ENCODE measurements at places on chromosomes 3 and 15.

DNA sequence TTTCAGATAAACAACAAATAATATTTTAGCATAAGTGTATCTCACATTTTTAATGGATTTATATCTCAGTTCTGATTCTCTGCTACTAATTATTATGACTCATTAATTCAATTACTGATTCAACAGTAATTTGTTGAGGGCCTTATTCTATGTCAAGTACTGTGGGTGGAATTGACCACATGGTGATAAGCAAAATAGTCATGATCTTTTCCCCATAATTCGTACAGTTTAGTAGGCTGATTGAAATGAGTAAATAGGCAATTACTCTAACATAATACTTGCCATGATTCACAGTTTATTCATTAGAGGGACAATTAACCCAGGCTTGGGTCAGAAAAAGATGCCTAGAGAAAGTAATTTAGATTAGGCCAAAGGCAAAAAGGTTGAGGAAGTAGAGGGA is 60.9 kb upstream of the SLC4A7 start:
- DNase-seq: no peak

DNA sequence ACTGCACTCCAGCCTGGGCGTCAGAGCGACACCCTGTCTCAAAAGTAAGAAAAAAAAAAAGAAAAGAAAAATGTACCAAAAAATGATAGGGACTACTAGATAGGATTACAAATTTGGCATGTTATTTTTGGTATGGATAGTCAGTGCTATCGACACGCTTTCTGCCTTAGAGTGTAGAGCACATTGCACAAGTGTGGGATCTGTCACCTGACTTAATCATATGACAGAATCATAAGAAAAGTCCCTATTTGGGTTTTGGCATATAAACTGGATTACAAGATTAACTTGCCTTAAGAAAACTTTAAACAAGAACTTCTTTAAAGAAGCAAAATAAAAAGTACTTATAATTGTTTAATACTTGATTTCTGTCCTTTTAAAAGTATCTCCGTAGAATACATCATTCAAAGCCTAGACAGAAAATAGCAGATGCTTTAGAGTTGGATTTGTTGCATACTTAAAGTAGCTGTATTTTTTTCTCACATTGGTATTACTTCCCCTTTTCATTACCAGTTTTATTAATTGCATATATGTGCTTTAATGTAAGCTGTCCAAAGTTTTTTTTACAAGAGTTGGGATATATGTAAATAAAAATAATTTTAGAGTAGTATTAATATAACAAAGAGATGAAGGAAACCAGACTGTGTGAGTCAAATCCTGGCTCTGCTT is 7.8 kb downstream of the ATP6V1A start:
- no peak for DNase-seq

DNA sequence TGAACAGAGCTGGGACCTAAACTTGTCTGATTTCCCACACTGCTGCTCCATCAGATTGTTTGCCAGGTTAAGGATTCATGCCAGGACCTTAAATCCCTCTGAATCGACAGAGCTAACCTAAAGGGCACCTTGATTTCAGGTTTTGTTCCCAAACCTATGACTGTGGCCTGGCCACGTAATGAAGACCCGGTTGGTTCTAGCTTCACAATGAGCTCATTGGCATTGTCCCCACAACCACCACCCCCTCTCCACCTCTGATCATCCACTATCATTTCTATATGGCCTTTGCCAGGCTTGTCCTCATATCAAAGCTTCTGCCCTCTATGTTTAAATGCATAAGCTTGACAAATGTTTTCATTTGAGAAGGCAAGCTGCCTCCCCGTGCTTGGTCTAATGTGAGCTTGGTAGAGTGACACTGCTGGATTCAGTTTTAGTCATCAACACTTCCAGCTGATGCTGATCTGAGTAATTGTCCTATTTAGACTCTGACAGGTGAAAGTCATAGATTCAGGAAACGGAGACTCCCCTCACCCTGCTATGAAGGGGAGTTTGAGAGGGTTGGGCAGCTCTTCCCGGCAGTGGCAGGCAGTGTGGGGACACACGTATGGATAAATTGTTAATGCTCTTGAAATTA is 407.1 kb upstream of the CFAP20DC start:
- DNase-seq: no peak

- DNase-seq: no peak
Measured at GRCh38 chr3:82001276-82001923, 240.0 kb upstream of the GBE1 start.

- DNase-seq: no peak
Measured at GRCh38 chr3:153233986-153234385, 72.0 kb downstream of the RAP2B start.

GRCh38 chr15:81346611-81347010 is 22.7 kb upstream of the STARD5 start:
- no peak for DNase-seq

GRCh38 chr3:97954228-97954827 is 17.9 kb downstream of the RIOX2 start:
- no peak for DNase-seq

DNA sequence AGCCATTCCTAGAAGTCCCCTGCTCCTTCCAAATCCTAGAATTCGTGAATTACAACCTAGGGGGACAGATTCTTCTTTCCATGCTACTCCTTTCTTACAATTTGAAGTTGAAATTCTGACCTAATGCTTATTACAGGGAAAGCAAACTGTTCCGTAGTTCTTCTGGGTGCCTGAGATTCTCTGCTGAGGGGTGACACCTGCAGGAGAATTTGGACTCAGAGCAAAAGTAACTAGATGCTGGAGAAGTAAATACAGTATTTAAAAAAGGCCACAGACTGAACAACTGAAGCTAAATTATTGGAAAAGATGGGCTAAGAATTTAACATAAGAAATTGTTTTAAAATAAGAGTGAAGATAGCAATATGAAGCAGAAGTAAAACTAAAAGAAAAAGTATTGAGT is 37.9 kb downstream of the ACAD9 start:
- no peak for DNase-seq

- no peak for DNase-seq
Measured at GRCh38 chr3:65330072-65330471, 642.3 kb upstream of the ADAMTS9 start.

DNA sequence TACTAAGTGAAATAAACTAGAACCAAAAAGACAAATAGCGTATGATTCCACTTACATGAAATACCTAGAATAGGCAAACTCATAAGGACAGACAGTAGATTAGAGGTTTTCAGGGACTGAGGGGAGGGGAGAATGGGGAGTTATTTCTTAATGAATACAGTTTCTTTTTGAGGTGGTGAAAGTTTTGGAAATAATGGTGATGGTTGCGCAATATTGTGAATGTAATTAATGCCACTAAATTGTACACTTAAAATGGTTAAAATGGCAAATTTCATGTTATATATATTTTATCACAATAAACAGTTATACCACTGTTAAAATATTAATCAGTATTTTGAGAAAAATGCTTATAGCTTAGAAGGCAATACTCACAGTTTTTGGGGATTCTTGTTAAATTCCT is 11.0 kb downstream of the UBE2E1 start:
- no peak for DNase-seq

DNA sequence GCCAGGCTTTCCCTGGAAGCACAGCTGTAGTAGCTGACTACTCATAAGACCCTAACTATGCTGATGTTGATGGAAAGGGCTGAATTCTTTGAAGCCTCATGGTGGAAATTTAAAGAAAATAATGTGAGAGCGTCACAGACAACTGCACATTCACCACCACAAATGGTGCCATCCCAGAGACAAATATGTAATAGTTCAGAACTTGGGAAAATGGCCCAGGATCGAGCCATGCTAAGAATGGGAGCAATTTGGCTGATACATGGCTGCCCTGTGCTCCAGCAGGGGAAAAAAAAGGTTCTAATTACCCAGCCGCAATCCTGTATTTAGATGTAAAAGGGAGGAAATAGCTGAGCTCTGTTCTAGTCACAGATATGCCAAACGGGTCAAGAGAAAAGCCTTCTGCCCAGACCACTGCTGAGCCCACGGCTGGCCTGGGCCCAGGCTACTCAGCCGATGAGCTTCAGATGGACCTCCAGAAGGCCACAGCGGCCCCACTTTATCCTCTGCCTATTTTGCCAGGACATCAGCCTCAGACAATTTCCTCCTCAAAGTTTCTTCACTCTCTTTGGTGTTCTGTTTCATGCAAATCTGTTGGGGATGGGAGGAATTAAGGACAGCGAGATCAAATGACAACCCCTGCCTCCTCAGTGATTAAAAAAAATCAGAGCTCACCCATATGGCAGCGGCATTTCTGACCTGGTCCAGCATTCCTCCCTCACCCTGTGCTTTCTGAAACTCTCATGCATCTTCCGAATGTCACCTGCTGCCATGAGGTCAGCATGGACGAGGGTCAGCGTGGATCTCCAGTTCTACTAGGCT is 54.5 kb upstream of the MEX3B start:
- DNase-seq: no peak

DNA sequence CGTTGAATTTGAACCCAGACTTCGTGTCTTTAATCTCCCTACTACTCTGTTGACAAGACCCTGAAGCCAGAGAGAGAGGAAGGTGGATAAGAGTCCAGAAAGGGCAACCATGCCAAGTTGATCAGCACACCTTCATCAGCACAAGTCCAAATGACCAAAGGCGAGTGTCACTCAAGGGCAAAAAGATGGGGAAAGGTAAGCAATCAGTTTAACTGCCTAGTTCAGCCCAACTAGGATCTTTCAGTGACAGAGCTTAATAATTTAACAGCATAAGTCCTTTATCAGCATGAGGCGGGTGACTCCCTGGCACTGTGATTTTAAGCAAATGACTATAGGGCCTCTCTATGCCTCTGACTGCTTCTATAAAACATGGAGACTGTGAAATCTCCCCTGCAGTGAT is 6.2 kb downstream of the SUCLG2 start:
- DNase-seq: no peak

GRCh38 chr15:31482122-31482922 is 155.7 kb downstream of the KLF13 start:
- DNase-seq: no peak

GRCh38 chr15:99180964-99181306 is 68.4 kb downstream of the TTC23 start:
- no peak for DNase-seq

GRCh38 chr15:50993598-50993997 is 85.1 kb downstream of the AP4E1 start:
- no peak for DNase-seq

- DNase-seq: no peak
Measured at GRCh38 chr3:127375151-127375930, 87.5 kb upstream of the PRR20G start.

GRCh38 chr3:61618871-61619270 is 57.5 kb downstream of the PTPRG start:
- DNase-seq: no peak
